ENCODE measurements at places on chromosomes 12 and 14. TPM values are rescaled to one million over a fixed set of nuclear protein-coding genes. Genes with fewer than 3 reads are reported as not detected.

GRCh38 chr12:128914908-128915563, 61.8 kb downstream of the GLT1D1 start:
- no peak overlapping the region for H3K27ac ChIP-seq
- peaks cover 3% of the 10 kb centered on the region for H3K27me3 ChIP-seq
- no peak overlapping the region for H3K4me3 ChIP-seq
- no peak for DNase-seq
- peaks cover 2% of the 10 kb centered on the region for H3K4me1 ChIP-seq

DNA sequence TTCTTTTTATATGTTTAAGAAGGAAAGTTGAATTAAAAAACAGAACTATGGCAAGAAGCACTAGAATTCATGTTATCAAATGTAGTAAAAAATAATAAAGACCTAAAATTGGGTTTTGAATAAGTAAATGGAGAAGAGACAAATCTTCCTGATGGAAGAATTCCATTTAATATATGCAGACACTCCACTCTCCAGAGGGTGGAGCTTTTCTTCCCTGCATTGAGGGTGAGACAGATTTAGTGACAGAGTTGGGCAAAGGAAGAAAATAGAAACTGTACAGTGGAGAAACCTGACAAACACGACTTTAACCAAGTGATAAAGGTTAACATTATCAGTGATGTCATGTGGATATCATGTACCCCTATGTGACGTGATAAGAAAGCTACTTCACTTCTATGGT, 217.6 kb downstream of the PRKD1 start:
- peaks cover 5% of the 10 kb centered on the region for H3K36me3 ChIP-seq
- H3K27ac ChIP-seq = no peak overlapping the region

DNA sequence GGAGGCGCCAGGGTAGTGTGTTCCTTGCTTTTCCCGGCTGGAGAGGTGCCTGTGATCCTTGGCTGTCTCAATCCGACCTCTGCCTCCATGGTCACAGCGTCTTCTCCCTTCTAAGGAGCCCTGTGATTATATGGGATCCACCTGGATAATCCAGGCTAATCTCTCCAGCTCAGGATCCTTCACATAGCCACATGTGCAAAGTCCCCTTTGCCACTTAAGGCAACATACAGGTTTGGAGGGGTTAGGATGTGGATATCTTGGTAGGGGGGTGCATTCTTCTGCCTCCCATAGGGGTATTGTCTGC, 1.2 kb upstream of the HVCN1 start:
- peaks cover 5% of the 10 kb centered on the region for H3K36me3 ChIP-seq
- no peak for DNase-seq
- H3K4me1 ChIP-seq = peaks cover 15% of the 10 kb centered on the region
- H3K27ac ChIP-seq = peak overlapping the region; percentile 91

DNA sequence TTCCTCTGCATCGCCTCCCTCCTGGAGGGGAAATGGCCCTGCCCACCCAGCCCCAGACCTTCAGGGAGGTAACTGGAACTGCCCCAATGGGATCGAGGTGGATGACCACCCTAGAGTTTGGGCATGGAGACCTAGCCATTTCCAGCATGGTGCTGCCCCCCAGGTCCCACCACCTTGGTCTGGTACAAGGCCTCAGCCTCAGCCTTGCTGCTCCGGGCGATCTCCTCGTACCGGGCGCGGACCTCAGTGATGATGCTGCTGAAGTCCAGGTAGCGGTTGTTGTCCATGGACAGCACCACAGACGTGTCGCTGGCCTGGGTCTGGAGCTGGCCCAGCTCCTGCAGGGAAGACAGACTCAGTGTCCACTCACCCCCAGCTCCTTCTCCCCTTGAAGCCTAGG, 4.4 kb downstream of the KRT78 start:
- DNase-seq = no peak
- no peak overlapping the region for H3K4me3 ChIP-seq
- H3K27me3 ChIP-seq = peaks cover 52% of the 10 kb centered on the region
- H3K4me1 ChIP-seq = peaks cover 6% of the 10 kb centered on the region
- no peaks in the 10 kb centered on the region for H3K36me3 ChIP-seq

DNA sequence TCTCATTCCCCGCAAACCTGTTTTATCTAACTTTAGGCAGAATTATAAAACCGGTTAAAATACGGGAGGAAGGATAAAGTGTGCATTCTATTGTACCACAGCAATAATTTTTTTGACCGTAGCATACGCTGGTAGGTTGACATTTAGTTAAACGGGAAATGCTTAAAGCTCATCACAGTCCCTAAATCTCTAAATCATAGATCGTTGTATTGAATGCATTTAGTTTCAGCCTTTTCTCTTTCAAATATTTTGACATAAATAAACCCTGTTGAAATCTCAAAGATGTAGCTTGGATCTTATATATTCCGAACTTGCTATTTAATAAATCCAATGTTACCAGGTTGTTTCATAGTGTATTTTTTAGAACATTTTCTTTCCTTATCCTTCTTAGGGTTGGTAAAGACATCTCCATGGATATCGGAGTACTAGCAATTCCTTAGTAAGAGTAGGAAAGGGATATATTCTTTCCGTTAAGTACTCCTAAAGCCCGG, 798 bp downstream of the CLEC2B start:
- DNase-seq = no peak
- H3K4me1 ChIP-seq = peaks cover 24% of the 10 kb centered on the region
- no peak overlapping the region for H3K27ac ChIP-seq
- no peak overlapping the region for H3K4me3 ChIP-seq
- no peaks in the 10 kb centered on the region for H3K36me3 ChIP-seq

GRCh38 chr14:94472842-94473241, 3.2 kb downstream of the SERPINA9 start:
- H3K4me1 ChIP-seq = no peaks in the 10 kb centered on the region
- H3K36me3 ChIP-seq = no peaks in the 10 kb centered on the region
- peaks cover 24% of the 10 kb centered on the region for H3K27me3 ChIP-seq
- H3K27ac ChIP-seq = no peak overlapping the region
- no peak for DNase-seq

NELL2 gene
- total RNA-seq = 1.9 TPM

CTSG gene
- total RNA-seq = not detected

GPRC5A gene
- 108 TPM for total RNA-seq
